Peyer's patch (tissue), 4 donors: ENCODE measurements at places on chromosomes 1 and 21. TPM values are rescaled to one million over a fixed set of nuclear protein-coding genes. Genes with fewer than 3 reads are reported as not detected.

TRIM45 gene
- total RNA-seq: 4.1 TPM

- DNase-seq: no peak
- H3K27ac ChIP-seq: no peak overlapping the region
- no peaks in the 10 kb centered on the region for H3K36me3 ChIP-seq
- no peaks in the 10 kb centered on the region for H3K27me3 ChIP-seq
Observed at GRCh38 chr1:38283696-38284470, 237.3 kb upstream of the POU3F1 start.

RRP1B gene
- 28.1 TPM for total RNA-seq

FBXO2 gene
- 2.5 TPM for total RNA-seq

GRCh38 chr1:110136911-110137310 lies 13.4 kb upstream of the SLC6A17 start:
- no peaks in the 10 kb centered on the region for H3K36me3 ChIP-seq
- H3K4me3 ChIP-seq: no peak overlapping the region
- DNase-seq: no peak
- no peaks in the 10 kb centered on the region for H3K27me3 ChIP-seq
- H3K27ac ChIP-seq: no peak overlapping the region

ASCL5 gene
- not detected for total RNA-seq
